ENCODE measurements at places on chromosomes 6 and 20.

DNA sequence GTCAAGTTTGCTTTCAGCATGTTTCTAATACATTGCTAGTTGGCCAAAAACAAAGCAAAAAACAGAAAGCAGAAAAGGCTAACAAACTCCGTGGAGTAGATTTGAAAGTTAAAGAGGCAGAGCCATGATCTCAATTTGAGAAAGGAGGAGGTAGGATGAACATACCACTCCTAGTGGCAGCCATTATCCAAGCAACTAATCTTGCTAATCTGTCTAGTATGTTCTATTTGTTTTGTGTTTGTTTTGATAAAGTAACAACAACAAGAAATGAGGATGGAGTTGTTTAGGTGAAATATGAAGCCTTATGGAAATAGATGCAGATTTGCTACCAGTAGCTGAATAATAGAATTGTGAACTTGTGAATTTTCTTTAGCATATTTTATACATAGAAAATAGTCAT lies 295.5 kb upstream of the PRDM1 start:
- DNase-seq: no peak

DNA sequence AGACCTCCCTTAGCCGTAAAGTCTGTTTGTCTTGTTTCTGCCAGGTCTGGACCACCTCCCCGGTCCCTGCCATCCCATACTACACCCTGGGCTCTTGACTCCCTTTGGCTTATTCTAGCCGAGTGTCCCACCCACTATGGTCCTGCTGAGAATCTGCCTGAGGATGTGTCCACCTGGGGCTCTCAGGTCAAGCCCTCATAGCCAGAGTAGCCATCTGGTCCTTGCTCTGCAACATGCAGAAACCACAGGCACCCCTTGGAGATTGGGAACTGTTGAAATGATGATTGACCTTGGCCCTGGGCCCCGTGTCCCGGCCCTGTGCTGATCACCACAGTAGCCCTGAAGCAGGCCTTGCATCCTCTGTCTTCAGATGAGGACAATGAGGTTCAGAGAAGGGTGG lies 44.0 kb downstream of the VSTM2L start:
- DNase-seq: no peak

GRCh38 chr6:35500782-35501181 lies 3.9 kb upstream of the TEAD3 start:
- DNase-seq: no peak

- peak; percentile 79 for DNase-seq
Measured at GRCh38 chr20:47258745-47259695, 97.5 kb downstream of the ZMYND8 start.

DNA sequence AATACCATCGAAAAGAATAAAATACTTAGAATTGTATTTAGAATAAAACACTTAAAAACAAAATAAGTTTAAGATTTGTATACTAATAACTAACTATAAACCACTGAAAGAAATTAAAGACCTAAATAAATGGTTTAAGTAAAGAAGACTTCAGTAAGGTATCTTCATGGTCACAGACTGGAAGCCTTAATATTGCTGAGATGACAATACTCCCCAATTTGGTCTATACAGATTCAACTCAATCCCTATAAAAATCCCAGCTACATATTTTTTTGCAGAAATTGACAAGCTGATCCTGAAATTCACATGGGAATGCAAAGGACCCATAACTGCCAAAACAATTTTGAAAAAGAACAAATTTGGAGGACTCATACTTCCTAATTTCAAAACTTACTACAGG lies 18.9 kb downstream of the SERINC3 start:
- no peak for DNase-seq

DNA sequence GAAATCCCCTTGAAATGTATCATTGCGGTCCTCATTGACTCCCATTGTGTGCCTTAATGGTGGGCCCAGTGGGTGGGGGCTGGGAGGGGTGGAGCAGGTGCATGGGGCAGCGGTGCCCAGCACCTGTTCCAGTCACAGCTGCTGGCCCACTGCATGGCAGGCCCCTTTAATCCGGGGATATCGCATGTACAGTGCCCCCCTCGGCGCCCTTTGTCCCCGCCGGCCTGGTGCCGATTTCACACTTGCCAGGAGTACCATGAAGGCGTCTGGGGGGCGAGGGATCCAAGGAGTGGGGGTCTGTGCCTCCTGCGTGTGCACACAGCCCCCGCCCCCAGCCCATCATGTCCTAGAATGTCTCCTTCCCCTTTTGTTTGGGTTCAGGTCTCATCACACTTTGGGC lies 2.8 kb downstream of the SNAI1 start:
- DNase-seq: no peak

DNA sequence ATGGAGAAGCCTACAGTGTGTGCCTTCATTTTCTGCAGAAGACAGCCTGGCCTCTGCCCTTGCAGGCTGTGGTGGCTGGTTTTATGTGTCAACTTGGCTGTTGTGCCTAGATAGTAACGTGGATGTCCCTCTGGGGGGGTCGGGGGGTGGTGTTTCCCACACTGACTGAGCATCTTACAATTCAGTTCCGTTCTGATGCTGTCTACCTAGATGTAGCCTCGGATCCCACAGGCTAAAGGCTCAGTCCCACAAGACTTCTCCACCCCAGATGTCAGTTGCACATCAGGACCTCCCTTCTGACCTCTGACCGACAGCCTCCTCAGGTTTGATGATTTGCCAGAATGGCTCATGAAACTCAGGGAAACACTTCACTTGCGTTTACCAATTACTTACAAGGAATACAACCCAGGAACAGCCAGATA lies 4.4 kb downstream of the PYGB start:
- no peak for DNase-seq

DNA sequence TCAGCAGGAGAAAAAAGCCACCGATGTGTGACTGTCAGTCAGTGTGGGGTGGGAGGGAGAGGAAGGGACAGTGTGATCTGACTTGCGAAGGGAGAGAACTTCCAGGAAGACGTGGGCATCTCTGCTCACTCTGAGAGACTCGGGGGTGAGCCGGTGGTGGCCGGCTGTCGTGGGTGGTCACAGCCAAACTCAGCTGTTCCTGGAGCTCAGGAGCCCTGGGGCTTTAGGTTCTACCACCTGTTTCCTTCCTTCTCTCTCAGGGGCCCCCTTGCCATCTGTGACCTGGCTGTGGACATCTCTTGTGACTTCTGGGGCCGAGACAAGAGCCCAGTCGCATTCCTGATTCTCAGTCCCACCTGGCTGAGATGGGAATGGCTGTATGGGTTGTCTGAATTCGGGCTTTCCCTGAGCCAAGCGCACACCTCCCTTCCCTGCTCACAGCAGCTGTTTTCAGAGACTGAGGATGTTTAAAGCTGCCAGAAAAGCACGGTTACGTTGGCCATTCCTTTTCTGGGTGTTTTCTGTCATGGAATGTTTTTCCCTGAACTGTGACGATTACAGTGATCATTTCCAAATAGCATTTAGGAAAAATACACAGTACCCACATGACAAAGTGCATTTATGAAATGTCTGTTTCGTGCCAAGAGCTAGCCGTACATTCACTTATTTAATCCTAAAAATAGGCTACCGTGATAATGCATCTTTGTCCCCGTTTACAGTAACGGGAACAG lies 36.5 kb downstream of the SYNJ2 start:
- DNase-seq: no peak

DNA sequence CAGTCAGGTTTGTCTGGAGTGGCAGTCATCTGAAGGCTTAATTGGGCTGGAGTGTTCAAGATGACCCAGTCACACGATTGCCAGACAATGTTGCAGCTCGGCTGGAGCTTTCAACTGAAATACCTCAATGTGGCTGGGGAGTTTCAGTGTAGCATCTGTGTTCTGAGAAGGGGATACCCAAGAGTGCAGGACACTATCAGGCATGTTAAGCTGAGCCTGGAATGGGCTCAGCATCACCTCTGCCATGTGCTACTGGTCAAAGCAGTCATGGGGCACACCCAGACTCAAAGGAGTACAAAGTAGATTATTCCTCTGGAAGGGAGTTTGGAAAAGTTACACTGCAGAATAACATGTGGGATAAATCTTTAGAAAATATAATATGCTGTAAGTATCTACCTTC lies 363.9 kb downstream of the KIF16B start:
- DNase-seq: no peak

GRCh38 chr6:31114541-31114878 lies at the start of gene PSORS1C1:
Gene PSORS1C1, plus strand, starts transcription at chr6:31114800. Its CDS starts 14,833 bp downstream, at chr6:31129633.
- DNase-seq: peak; percentile 77

GRCh38 chr6:142819603-142820337 lies 125.2 kb downstream of the HIVEP2 start:
- no peak for DNase-seq

DNA sequence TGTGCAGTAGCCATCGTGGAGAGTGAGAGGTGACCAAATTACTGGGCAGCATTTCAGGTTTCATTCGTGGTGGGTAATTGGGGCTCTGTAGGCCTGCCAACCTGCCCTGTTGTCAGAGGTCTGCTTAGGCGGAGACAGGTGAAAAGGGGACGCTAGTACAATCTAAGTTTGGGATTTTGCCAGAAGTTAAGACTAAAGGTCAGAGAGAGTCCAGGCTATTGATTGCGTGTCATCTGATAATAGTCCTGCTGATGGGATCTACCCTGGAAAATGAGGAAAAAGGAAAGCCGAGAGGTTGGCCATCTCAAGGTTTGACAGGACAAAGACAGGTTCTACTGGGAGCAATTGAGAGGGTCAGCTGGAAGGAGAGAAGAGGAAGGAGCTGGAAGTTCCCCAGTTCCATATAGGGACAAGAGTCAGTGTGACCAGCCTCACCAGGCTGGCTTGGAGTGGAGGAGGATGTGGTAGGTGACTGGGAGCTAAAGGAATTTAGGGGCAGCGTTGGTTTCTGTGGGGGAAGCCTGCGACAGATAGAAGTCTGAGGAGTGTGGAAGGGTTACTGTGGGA lies 10.9 kb downstream of the ARFGEF2 start:
- no peak for DNase-seq

- no peak for DNase-seq
Measured at GRCh38 chr20:35515949-35516645, 13.4 kb downstream of the C20orf173 start.

DNA sequence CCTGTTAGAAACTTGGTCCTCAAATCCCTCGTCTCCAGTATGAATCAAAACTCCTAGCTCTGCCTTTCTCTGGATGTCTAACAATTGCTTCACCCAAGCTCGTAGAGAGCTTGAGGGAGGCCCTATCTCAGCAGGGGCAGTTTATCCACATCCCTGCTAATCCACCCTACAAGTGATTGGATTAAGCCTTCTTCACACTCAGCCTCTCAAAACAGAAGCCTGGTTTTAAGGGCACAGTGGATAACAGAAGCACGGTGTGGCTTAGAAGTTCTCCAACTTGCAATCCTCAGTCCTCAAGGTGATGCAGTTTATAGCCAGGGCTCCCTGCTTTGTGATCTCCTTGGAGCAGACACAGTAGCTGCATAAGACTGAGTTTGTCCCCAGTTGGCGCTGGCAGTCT lies 383.9 kb downstream of the KIF16B start:
- no peak for DNase-seq
